ENCODE measurements at places on chromosomes 6 and 20.

GRCh38 chr6:166905013-166905412 lies 51.3 kb downstream of the RNASET2 start:
- DNase-seq = no peak

- no peak for DNase-seq
Observed at GRCh38 chr20:17059465-17059864, 167.4 kb upstream of the PCSK2 start.

DNA sequence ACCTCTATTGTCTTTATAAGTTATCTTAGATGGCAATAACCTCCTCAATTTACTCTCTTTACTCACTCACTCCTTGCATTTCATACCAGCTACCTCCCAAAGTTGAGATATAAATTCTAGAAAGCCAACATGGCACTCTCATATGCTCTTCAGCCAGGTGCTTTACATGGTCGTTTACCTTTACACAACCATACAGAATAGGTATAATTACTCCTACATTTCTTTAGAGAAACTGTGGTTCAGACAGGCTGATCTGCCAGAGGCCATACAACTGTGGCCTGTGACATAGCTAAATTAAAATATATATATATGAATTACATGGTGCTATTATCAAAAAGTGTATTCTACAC lies 45.7 kb downstream of the HBS1L start:
- DNase-seq = no peak

- DNase-seq = no peak
Observed at GRCh38 chr6:36381502-36382389, 5.7 kb downstream of the ETV7 start.

GRCh38 chr6:26538572-26538902 lies 371 bp downstream of the HMGN4 start:
- no peak for DNase-seq

DNA sequence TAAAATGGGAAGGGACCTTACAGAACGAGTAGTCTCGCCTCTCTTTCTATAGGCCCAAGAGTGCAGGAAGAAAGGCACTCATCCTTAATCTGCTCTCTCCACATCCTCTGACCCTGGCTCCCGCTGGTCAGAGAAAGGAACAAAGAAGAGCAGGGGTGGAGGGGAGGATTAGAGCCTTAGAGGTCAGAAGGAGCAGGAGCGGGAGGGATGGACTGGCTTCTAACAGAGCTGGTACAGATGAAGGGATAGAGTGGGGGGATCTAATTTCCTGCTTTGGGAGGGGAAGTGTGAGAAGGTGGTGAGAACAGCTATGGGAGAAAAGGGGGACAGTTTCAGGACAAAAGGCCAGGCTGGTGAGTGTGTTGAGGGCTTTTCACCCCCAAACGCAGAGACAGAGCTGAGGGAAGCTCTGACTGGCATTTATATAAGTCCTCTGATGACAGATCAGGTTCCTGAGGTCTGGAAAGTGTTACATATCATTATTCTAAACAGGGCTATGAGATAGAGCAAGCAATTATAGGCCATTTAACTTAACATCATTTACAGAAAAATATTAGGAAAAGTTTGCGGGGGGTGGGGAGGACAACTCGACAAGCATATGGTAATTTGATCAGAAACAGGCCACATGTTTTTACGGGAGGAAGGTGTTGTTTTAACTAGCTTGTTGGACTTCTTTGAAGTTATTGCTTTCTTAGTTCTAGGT lies 111.1 kb downstream of the FOXC1 start:
- DNase-seq = no peak

- no peak for DNase-seq
Observed at GRCh38 chr6:5191722-5192121, 69.0 kb downstream of the LYRM4 start.

GRCh38 chr6:11250108-11250507 lies 17.6 kb upstream of the NEDD9 start:
- DNase-seq = no peak

GRCh38 chr20:51326201-51326819 lies 216.2 kb downstream of the NFATC2 start:
- no peak for DNase-seq

DNA sequence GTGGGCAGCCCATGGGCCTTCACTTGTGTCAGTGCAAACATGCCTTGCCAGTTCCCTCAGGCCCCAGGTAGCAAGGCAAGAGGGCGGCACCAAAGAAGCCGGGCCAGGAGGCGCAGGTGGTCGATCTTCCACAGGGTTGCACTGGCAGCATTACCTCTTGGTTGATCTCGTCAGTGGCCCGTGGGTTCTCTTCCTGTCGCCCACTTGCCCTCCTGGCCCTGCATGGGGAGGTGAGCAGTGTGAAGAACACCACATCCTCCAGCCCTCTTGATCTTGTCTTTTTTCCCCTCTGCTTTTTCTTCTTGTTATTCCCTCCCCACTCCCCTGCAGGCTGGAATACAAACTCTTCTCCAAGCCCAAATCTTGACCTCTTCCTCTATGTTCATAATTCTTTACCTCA lies 3.0 kb upstream of the CST11 start:
- DNase-seq = no peak

GRCh38 chr6:34595332-34596184 lies 39.4 kb upstream of the SPDEF start:
- no peak for DNase-seq

- DNase-seq = no peak
Observed at GRCh38 chr20:32474009-32474716, 111.0 kb downstream of the NOL4L start.

DNA sequence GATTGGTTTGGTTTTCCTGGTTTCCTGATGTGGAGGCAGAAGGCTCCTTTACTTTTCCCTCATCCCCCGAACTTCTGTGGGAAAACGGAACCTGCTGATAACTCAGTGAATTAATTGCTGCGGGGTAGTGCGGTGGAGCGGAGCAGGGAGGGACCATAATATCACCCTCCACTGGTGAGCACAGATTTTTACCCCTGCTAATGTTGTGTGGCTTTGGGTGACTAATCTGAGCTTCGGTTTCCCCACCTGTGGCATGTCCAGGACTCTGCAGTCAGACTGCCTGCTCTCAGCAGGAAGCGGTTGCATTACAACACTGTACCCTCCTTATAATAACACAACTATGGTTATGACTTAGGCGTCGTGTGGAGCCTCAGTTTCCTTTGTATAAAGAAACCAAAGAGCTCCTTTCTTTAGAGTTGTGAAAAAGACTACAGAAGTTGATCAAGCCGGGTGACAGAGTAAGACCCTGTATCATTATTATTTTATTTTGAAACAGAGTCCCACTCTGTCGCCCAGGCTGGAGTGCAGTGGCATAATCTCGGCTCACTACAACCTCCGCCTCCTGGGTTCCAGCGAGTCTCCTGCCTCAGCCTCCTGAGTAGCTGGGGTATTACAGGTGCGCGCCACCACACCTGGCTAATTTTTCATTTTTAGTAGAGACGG lies 2.2 kb upstream of the ID1 start:
- DNase-seq = no peak

- DNase-seq = no peak
Observed at GRCh38 chr6:39430871-39431523, 108.5 kb upstream of the KCNK16 start.

GRCh38 chr6:119514345-119514744 lies 164.8 kb upstream of the MAN1A1 start:
- no peak for DNase-seq

GRCh38 chr6:154951345-154952200 lies 43.5 kb upstream of the TIAM2 start:
- no peak for DNase-seq

GRCh38 chr6:69294407-69294806 lies 502.4 kb downstream of the LMBRD1 start:
- no peak for DNase-seq

- no peak for DNase-seq
Observed at GRCh38 chr20:49685161-49685601, 28.5 kb downstream of the B4GALT5 start.

GRCh38 chr20:37559312-37560027 lies 31.8 kb upstream of the BLCAP start:
- DNase-seq = no peak

DNA sequence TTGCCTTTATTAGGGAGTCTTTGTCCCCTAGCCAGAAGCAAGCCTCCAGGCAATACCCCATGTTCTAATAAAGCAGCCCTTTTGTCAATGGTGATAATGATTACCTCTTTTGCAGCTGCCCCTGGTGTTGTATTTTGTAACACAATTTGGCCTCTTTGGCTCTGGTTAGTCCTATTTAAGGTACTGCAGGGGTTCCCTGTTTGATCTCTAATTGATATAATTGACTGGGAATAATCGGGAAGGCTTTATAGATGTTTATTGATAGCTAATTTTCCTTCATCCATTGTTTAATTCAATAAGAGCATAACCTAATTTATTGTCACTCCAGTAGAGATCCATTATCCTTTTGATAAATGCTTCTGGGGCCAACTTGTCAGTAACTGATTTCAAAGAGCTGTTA lies 537.2 kb downstream of the PKHD1 start:
- no peak for DNase-seq

GRCh38 chr6:142947714-142948480 lies 2.9 kb upstream of the HIVEP2 start:
- peak; percentile 58 for DNase-seq

- no peak for DNase-seq
Observed at GRCh38 chr20:4684837-4685413, 36.8 kb upstream of the PRND start.

- no peak for DNase-seq
Observed at GRCh38 chr6:113819169-113819830, 37.8 kb upstream of the MARCKS start.

DNA sequence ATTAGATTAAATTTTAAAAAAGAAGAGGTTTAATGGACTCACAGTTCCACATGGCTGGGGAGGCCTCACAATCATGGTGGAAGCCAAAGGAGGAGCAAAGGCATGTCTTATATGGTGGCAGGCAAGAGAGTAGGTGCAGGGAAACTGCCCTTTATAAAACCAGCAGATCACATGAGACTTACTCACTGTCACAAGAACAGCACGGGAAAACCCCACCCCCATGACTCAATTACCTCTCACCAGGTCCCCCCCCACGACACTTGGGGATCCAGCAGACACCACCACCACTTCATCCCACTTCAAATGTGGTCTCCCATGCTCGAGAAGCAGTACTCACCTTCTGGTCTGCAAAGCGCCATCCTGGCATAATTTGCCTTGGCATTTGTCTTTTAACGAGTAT lies 24.6 kb downstream of the MTFR2 start:
- no peak for DNase-seq

GRCh38 chr20:9100691-9101090 lies 31.8 kb downstream of the PLCB4 start:
- no peak for DNase-seq

- no peak for DNase-seq
Observed at GRCh38 chr20:51169813-51170212, 146.9 kb upstream of the KCNG1 start.

GRCh38 chr6:558959-559358 lies 97.9 kb downstream of the HUS1B start:
- DNase-seq = no peak

Data from left renal pelvis (tissue), 4 donors.